AG10803 (cell line): ENCODE measurements at places on chromosomes 2 and 18.

DNA sequence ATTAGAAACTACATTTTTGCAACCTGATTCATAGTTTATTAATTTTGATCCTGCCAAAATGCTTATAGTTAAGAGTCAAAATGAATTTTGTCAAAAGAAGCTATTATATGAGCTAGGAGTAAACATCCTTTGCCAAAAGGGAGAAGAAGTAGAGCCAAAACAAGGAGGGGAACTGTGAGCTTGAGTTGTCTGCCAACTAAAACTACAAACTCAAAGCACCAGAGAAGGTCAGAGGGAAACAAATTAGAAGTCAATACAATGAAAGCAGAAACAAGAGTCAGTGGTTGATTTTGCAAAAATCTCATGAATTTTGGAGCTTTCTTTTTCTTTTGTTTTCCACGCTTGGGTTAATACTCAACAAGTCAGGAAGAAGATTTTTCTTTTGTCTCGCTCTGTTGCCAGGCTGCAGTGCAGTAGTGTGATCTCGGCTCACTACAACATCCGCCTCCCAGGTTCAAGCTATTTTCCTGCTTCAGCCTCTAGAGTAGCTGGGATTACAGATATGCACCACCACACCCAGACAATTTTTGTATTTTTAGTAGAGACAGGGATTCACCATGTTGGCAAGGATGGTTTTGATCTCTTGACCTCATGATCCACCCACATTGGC lies 508.5 kb downstream of the RIT2 start:
- no peak for DNase-seq

GRCh38 chr2:2010251-2010650 lies 265.9 kb upstream of the PXDN start:
- DNase-seq: no peak

- no peak for DNase-seq
Measured at GRCh38 chr18:28712796-28713425, 536.0 kb upstream of the CDH2 start.

GRCh38 chr2:84386336-84387040 lies 72.6 kb downstream of the SUCLG1 start:
- DNase-seq: no peak

GRCh38 chr2:236545248-236545658 lies 24.4 kb upstream of the ACKR3 start:
- DNase-seq: no peak

- no peak for DNase-seq
Measured at GRCh38 chr2:237966250-237966564, 607 bp upstream of the UBE2F start.

DNA sequence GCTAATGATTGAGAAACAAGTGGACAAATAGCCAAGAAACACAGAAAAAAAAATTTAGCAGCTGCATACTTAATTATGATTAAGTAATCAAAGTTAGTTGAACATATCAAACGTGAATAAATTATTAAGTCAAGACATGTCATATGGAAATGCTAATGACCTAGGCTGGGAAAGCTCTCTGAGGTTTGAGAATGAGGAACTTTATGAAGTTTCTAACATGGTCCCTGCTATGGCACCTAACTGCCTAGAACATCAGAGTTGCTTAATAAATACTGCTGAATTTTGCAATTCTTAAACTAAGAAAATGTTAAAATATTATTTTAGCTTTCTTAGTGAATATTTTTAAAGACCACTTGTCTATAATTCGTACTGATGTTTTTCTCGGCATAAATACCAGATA lies 99.8 kb downstream of the AFF3 start:
- no peak for DNase-seq

- DNase-seq: peak; percentile 48
Measured at GRCh38 chr18:55501982-55502710, 85.8 kb downstream of the TCF4 start.

DNA sequence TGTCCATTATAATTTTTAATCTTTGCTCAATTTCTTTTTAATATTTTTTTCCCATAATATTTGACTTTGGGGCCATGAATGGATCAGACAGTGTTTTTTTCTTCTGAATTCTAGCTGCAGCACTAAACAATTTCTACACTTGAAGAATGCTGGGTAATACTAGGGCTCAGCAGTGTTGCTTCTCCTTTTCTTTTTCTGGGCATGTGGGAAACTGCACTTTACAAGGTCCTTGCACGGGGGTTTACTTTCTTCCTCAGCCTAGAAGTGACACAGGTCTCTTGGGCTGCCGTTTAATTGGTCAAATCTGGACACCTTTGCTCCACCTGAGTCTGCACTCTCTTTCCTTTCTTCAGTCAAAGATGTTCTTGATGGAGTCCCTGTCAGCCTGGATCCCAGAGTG lies 135.4 kb upstream of the APCDD1 start:
- DNase-seq: no peak

DNA sequence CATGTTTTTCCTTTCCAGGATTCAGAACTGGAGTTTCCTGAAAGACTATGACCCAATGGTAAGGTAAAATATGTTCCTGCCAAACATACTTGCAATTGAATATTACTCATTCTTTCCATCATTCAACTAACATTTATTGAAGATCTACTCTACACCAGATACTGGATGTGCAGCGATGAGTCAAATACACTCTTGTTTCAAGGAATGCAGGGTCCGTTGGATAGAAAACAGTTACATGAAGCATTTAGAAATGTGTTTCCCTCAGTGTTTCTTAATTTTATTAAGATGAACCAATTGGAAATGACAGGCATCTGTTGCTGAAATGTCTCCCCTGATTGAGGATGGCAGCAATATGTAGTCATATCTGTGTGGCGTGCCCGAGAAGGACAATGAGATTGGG lies 14.8 kb upstream of the SLC66A3 start:
- peak; percentile 28 for DNase-seq

DNA sequence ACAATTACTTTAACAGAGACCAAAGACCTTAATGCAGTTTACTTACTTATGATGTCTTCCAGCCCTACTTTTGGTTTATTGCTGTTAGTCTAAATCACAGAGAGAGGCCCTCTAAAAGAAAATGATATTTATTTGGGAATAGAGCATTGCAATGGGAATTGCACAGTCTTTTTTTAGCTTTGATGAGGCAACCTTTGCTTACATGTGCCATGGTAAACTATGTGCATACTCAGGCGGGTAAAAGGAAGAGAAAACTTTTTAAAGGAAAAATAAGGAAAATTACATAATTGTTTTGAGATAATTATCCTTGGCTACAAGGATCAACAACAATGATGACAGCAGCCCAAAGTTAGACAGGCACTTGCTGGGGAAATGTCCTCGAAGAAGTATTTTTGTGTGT lies 78.6 kb downstream of the EFEMP1 start:
- no peak for DNase-seq
